Trophoblast cell (in vitro differentiated cells and primary cell): ENCODE measurements at places on chromosomes 4 and X.
A peak's percentile ranks its signal among the peaks of the same experiment; 100 is the strongest.

DNA sequence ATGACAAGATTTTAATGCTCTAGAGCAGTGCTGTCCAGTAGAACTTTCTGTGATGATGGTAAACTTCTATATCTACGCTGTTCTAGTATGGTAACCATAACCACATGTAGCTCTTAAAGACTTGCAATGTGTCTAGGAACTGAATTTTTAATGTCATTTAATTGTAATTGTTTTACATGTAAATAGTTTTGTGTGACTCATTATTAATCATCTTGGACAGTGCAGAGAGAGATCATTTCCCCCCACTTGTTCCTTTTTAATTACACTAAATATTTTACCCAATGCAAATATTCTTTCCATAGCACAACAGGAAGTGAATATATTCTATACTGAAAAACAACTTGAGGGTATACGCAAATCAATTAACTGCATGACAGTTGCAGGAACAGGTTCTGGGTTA, 5.8 kb downstream of the ATG4A start:
- no peak for DNase-seq
- H3K27me3 ChIP-seq = no peaks in the 10 kb centered on the region
- H3K27ac ChIP-seq = no peak overlapping the region
- H3K4me1 ChIP-seq = no peaks in the 10 kb centered on the region
- H3K4me3 ChIP-seq = no peak overlapping the region

GRCh38 chr4:71550220-71551165, 211.7 kb downstream of the SLC4A4 start:
- no peak for DNase-seq
- no peaks in the 10 kb centered on the region for H3K36me3 ChIP-seq
- no peak overlapping the region for H3K27ac ChIP-seq
- no peaks in the 10 kb centered on the region for H3K4me1 ChIP-seq
- H3K4me3 ChIP-seq = no peak overlapping the region

- H3K36me3 ChIP-seq = no peaks in the 10 kb centered on the region
- H3K4me3 ChIP-seq = no peak overlapping the region
- no peaks in the 10 kb centered on the region for H3K4me1 ChIP-seq
- H3K27ac ChIP-seq = no peak overlapping the region
- H3K27me3 ChIP-seq = no peaks in the 10 kb centered on the region
These were observed 850.4 kb upstream of the FRG1 start for GRCh38 chr4:189090174-189090814.

GRCh38 chr4:43932448-43932847, 516.2 kb downstream of the KCTD8 start:
- H3K36me3 ChIP-seq = no peaks in the 10 kb centered on the region
- H3K27ac ChIP-seq = no peak overlapping the region
- no peak overlapping the region for H3K4me3 ChIP-seq
- DNase-seq = no peak
- H3K27me3 ChIP-seq = no peaks in the 10 kb centered on the region

DNA sequence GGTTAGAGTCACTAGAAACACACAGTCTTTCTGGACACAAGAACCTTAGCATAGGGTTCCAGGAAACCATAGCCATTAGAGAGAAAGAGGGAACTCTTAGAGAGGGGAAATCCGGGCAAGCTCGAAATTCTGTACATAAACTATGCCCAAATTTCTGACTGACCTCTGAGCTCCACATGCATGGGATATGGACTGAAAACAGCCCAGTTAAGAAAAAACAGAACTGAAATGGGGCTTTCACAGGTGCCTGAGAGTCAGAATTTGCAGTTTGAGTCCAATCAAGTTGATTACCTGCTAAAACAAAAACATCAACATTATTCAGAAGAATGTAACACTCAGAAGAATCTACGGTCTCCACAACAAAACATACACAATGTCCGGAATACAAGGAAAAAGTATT, 13.1 kb downstream of the DCHS2 start:
- no peak overlapping the region for H3K4me3 ChIP-seq
- H3K27ac ChIP-seq = no peak overlapping the region

DNA sequence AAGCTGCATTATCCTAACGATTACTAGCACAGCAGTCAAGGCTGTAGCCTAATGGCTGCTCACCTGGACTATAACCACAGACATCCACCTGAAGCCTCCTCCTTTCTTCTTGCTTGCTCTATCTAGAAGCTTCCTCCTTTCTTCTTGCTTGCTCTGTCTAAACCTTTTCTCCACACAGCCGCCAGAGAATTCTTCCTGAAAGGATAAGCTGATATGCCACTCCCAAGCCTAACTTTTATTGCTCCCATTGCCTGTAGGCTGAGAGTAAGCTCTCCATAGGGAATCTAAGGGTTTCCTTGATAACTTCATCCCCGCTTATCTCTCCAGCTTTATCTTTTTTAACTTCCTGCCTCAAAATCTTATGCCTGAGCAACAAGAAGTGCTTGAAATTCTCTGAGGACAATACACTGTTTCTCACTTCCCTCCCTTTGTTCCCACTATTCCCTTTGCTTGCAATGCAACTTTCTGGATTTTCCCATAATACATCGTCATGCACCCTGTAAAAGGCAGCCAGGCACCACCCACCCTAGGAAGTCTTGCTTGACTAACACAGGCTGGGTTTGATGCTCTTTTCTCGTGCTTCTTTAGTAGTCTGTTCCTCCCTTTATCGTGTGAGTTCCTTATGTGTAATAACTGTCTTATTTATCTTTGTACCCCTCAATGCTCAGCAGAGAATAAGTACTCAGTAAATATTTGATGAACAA, 1.4 kb upstream of the LRIT3 start:
- H3K27me3 ChIP-seq = no peaks in the 10 kb centered on the region
- no peaks in the 10 kb centered on the region for H3K4me1 ChIP-seq
- H3K27ac ChIP-seq = no peak overlapping the region
- no peaks in the 10 kb centered on the region for H3K36me3 ChIP-seq
- no peak for DNase-seq

DNA sequence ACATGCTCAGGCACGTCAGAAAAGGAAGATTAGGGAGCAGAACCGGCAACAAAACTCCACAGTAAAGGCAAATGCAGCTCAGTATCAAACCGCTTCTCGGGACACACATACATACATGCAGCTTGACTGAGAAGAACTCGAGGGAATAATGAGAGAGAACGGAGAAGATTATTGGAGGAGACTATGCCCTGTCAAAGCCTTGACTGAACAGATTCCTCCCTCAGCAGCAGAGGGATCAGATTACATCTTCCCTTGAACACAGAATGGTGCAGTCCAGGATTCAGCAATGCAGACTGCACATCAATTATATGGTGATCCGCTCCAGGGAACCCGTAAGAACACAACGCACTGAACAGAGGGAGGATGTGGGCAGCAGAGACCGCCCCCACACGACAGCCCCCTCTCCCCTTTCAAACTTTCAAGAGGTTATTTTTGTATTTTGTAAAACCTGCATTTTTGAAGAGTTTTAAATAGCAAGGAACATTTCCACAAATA, 183.2 kb downstream of the FBXW7 start:
- H3K27ac ChIP-seq = peak overlapping the region; percentile 28
- DNase-seq = peak; percentile 81
- no peaks in the 10 kb centered on the region for H3K4me1 ChIP-seq
- no peak overlapping the region for H3K4me3 ChIP-seq

DNA sequence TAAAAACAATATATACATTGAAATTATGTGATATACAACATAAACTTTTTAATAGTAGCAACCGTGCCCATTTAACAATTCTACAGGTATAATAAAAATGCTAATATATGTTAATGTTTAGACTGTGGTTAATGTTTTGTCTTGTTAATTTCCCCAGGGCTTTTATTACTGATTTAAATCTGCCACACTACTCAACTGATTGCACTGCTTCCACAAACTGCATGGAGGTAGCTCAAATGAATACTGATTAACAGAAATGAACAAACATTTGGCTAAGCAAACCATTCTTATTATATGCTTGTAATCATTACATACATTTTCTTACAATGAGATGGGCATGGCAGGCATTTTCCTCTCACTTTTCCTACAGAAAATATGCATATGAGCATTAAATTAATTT, 275.9 kb downstream of the GPC3 start:
- no peaks in the 10 kb centered on the region for H3K27me3 ChIP-seq
- no peaks in the 10 kb centered on the region for H3K4me1 ChIP-seq
- DNase-seq = no peak
- no peaks in the 10 kb centered on the region for H3K36me3 ChIP-seq
- H3K27ac ChIP-seq = no peak overlapping the region

DNA sequence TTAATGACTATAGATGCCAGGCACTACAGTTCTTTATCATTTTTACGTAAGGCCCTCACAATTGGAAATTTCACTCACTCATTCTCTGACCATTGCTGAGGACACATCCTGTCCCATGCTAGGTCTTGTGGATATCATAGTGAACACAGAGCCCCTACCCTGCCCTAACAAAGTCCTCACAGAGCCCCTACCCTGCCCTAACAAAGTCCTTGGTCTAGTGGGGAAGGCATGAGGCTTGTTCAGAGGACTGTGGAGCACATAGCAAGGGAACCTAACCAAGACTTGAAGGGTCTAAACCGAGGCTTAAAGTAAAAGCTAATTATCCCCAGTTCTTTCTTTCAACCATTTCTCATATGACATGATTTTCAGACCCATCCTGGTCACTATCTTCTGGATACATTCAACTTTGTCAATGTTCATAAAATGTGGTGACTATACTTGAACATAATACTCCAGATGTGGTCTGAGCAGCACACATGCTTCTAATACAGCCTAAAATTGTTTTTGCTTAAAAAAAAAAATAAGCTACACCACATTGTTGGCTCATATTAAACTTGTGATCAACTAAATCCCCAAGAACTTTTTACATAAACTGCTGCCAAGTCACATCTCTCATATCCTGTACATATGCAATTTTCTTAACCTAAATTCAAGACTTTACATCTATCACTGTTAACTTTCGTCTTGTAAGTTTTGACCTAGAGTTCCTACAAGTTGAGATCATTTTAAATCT, 77.0 kb downstream of the GPC3 start:
- DNase-seq = no peak
- no peaks in the 10 kb centered on the region for H3K27me3 ChIP-seq

DNA sequence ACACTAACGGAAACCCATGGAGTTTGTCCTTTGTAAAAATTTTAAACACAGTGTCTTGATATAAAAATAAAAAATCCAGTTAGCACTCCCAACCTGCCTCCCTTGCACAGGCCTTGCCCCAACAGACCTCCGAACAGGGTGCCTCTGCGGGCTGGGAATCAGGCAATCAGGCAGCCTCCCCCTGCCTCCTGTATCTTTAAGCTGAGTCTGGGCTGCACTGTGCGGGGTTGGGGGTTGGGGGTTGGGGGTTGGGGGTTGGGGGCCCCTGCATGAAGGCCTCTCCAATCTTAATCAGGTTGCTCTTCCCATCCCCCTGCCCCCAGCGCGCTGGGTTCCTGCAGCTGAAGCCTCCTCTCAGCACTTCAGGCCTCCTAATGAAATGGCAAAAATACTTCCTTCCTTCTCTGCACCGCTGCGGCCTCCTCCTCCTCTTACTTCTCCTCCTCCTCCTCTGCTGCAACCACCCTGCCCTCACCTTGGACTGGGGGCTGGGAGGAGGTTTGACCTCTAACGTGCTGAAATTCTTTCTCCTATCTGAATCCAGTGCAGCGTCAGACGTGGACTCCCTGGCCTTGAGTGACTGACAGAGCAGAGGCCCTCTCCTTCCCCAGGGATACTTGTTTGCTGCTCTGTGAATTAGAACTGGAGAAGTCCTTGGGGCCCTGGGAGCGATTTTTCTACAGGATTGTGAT, 26.6 kb downstream of the NLGN3 start:
- no peak overlapping the region for H3K4me3 ChIP-seq
- H3K4me1 ChIP-seq = peaks cover 2% of the 10 kb centered on the region
- no peak overlapping the region for H3K27ac ChIP-seq
- H3K27me3 ChIP-seq = no peaks in the 10 kb centered on the region
- H3K36me3 ChIP-seq = no peaks in the 10 kb centered on the region
- DNase-seq = no peak

GRCh38 chr4:158782551-158783360, 13.9 kb downstream of the FNIP2 start:
- H3K27ac ChIP-seq = no peak overlapping the region
- H3K4me1 ChIP-seq = peaks cover 3% of the 10 kb centered on the region
- no peak for DNase-seq
- no peaks in the 10 kb centered on the region for H3K36me3 ChIP-seq
- H3K4me3 ChIP-seq = no peak overlapping the region

DNA sequence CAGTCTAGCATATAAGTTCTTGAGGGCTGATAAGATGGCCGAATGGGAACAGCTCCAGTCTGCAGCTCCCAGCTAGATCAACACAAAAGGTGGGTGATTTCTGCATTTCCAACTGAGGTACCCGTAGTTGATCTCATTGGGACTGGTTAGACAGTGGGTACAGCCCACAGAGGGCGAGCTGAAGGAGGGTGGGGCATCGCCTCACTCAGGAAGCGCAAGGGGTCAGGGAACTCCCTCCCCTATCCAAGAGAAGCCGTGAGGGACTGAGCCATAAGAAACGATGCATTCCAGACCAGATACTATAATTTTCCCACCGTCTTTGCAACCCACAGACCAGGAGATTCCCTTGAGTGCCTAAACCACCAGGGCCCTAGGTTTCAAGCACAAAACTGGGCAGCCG, 109.0 kb downstream of the RPS6KA6 start:
- no peak overlapping the region for H3K27ac ChIP-seq
- no peak overlapping the region for H3K4me3 ChIP-seq
- DNase-seq = no peak
- no peaks in the 10 kb centered on the region for H3K27me3 ChIP-seq

DNA sequence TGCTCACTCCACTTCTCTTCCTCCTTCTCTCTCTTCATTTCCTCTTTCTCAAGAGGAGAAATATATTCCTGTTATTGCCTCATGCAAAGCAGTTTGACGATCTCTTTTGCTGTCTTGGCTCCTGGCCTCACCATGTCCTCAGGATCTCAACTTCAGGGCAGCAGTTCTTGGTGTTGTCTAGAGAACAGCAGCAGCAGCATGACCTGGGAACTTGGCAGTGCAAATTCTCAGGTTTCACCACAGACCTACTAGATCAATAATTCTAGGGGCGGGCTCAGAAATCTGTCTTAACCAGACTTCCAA, 193.4 kb upstream of the EDNRA start:
- no peak overlapping the region for H3K4me3 ChIP-seq
- no peaks in the 10 kb centered on the region for H3K4me1 ChIP-seq
- no peaks in the 10 kb centered on the region for H3K36me3 ChIP-seq

DNA sequence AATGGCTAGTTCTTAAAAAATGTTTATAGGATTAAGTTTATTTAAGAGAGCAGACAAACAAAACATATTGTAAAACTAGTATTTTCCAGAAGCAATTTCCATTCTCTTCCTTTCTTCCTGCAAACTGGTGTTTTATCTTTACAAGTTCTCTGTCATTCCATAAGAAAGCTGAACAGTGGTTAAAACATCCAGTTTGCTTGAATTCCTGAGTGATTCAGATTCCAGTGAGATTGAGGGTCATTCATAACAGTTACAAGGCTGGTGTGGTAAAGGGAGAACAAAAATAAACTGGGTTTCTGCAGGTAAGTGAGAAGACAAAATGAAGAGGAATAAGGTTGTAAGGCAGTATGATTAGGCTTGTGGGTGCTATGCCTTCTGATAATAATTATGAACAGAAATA, 544.8 kb upstream of the DIPK2B start:
- H3K27me3 ChIP-seq = no peaks in the 10 kb centered on the region
- peaks cover 4% of the 10 kb centered on the region for H3K36me3 ChIP-seq
- no peak overlapping the region for H3K27ac ChIP-seq
- H3K4me1 ChIP-seq = no peaks in the 10 kb centered on the region
- no peak for DNase-seq

- no peak overlapping the region for H3K4me3 ChIP-seq
- DNase-seq = peak; percentile 68
- no peaks in the 10 kb centered on the region for H3K4me1 ChIP-seq
- H3K27ac ChIP-seq = no peak overlapping the region
- no peaks in the 10 kb centered on the region for H3K27me3 ChIP-seq
- H3K36me3 ChIP-seq = no peaks in the 10 kb centered on the region
These were observed 54.2 kb downstream of the TMA16 start for GRCh38 chr4:163548481-163549243.
